ENCODE measurements at places on chromosomes 11 and 22.

GRCh38 chr11:103936059-103936458 is 100.4 kb upstream of the DDI1 start:
- no peak for DNase-seq

DNA sequence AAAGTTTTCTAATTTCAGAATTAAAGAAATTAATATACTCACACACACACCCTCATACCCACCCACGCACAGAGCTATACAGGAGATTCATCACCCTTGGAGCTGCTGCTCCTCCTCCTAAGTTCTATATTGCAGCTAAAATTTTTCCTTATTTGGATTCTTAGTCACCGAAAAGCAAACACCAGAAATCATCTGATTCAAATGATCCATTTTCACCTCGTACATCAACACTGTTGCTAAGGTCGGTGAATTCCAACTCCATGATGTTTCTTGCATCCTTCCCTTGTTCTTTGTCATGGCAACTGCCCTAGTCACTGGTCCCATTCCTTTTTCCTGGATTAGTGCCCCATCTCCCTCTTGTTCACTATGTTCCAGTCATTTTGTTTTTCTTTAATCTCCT is 286.2 kb downstream of the GRM5 start:
- no peak for DNase-seq

DNA sequence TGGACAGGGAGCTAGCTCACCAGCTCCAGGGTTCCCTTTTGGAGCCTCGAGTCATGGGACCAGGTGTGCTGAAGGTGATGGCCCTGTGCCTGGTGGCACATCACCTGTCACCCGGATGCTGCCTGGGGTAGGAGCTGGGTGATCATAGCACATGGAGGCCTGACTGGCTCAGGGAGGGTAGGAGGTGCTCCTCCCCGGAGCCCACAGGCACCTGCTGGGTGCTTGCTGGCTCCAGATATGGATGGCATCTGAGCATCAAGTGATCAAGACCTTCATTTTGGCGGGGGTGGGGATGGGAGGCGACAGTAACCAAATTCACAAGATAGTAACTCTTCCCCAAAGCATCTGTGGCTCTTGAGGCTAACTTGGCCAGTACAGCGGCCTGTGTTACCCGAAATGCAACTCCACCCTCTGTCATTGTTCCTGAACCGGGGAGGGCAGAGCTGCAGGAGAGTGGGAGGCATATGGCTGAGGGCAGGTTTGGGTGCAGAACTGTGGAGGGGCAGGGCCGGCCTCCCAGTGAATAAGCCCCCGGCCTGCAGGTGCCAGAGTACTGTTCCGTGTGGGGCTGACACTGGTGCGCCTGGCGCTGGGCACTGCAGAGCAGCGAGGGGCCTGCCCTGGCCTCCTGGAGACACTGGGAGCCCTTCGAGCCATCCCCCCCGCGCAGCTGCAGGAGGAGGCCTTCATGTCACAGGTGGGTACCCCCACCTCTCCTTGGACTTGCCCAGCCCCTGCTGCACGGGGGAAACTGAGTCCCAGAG is 4.7 kb downstream of the TBC1D10C start:
- no peak for DNase-seq

DNA sequence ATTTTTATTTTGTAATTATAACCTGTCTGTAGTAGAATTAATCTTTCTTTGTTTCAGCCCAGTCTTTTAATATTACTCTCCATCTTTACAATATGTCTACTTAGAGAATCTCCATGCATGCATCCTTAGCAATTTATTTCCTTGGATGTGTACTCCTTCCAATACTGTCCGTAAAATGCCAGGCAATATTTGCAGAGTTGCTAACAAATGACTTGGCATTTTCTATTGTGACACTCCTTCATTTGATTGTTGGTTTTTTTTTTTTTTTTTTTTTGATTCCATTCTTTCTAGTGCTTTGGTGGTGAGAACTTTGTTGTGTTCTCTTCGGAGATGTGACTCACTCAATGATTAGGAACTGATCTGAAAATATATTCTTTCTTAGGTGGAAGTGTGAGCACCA is 220.3 kb downstream of the CNTN5 start:
- no peak for DNase-seq

- DNase-seq: peak; percentile 16
Observed at GRCh38 chr11:62694455-62695167, 5.3 kb upstream of the LRRN4CL start.

DNA sequence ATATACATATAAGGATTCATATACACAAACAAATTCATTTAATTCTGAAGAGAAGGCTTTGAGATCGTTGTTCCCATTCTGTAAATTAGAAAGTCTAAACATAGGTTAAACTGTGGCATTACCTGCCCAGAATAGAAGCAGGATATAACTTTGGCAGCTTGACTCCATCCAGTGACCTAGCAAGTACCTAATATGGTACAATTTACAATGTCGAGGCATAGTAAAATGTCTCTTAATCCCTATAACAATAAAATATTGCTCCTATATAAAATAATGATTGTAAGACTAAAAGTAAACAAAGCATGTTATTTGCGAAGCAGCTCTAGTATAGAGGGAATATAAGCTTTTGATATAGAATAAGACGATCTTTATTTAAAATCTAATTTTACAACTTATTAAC is 756.0 kb downstream of the LUZP2 start:
- no peak for DNase-seq

DNA sequence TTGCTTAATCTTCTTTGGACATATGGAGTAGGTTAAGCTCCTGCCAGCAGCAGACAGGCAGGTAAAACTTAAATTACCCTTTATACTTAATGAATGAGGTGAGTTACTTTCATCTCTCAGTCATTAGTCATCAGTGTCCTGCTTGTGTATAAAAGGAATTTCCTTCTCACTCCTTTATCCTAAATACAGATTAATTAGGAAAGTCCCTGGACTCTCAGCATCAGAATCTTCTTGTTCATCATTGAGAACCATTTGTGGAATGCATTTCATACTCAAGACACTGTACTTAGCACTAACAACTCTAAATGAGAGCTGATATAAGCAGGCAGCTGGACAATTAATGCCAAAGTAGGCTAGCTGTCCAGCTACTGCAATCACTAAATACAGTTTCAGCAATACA is 630.4 kb downstream of the METTL15 start:
- no peak for DNase-seq

GRCh38 chr11:28223577-28223976 is 115.4 kb downstream of the METTL15 start:
- DNase-seq: no peak

- DNase-seq: no peak
Observed at GRCh38 chr22:18070556-18071306, 7.1 kb upstream of the PEX26 start.

DNA sequence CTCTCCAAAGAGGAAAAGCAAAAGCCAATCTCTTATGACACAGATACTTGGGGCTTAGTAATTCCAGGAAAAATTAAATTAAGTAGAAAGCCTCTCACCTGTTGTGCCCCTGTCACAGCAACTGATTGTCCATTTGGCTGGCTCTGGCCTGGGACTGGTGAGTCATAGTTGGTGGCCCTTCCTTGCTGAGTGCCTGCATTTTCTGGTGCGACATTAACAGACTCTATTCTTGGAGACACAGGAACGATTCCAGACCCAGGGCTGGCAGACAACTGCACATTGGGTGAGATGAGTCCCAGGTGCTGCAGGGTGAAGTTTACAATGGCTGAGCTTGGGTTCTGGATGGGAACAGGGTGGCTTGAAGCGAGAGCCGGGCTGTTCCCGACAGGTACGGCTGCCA is 15.6 kb downstream of the E2F8 start:
- DNase-seq: no peak

DNA sequence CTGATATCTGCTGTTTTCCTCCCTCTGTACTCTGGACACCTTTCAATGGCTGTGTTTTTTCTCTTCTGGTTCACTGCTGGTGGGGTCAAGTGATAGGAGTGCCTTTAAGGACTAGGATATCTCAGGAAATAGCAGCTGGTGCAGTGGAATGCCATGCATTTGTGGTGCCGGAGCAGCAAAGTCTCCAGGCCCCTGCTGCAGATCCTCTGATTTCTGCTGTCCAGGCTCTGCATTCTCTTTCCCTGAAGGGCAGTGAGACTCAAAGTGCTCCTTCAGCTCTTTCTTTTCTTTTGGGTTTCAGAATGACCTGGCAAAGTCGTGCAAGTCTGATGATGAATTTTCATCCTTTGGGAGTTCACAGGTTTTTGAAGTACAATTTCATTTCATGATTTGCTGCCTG is 774.3 kb downstream of the FAM181B start:
- no peak for DNase-seq

DNA sequence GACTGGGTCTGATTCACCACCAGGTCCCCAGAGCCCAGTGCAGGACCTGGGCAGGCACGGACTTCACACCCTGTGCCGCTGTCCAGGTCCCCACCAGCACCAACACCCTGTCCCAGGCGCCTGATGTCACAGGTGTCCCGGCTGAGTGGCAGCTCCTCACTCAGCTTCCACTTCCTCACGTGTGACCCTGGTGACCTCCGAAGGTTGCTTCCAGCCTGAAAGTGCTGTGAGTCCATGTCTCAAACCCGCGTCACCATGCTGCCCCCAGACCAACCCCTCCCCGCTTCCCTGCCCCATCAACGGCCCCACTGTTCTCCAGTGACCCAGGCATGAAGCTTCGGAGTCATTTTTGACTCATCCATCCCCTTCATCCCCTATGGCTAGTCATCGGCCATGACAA is 25.7 kb upstream of the PICK1 start:
- no peak for DNase-seq

DNA sequence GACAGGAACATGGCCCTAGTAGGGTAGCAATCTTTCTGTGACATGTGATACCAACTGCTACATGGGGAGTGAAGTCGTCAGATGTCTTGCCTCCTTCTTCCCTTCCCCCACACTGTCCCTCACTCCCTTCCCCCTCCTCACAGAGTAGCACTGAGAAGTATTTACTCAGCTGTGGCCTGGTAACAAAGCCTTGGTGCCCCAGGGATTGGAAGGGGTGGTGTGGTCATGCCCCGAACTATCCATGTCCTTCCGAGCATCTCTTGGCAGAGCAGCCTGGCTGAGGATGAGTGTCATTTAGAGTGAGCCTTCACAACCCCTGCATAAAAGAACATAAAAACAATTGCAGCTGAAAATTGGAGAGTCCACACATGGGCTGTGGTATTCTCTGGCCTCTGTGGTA is 46.1 kb downstream of the ARFGAP2 start:
- DNase-seq: no peak

DNA sequence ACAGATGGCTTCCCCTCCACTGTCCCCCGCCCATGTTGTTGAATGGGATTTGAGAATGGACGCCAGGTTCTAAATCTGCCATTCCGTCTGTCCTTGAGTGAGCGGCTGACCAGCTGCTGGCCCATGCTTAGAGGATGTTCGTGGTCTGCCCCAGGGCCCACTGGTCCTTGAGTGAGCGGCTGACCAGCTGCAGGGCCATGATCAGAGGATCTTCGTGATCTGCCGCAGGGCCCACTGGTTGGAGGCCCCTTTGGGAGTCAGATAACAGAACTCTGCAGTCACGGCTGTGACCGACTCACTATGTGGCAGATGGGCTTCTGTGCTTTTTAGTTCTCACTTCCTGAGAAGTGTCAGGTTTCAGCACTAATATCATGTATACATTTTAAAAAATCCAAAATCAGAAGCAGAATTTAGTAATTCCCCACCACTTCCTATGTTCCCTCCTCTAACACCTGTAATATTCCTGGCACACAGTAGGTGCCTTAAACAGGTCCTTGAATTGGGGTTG is 54.1 kb downstream of the MICAL3 start:
- DNase-seq: peak; percentile 54

DNA sequence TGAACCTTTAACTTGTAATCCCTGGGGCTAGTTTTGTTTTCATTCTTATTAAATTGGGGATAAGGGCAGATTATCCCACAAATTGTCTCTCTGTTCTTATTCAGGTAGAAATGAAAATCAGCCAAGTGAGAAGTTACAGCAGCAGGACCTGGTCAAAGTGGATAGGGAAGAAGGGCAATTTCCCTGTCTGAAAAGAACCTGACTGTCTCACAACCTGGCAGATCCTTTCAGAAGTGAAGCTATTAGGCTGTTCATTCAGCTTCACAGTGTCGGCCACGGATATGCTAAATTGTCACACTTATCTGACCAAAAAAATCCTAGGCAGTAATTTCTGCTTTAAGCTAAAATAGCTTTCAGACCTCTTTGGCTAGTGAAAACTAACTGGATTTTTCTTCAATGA is 712.6 kb upstream of the ANO5 start:
- DNase-seq: no peak

DNA sequence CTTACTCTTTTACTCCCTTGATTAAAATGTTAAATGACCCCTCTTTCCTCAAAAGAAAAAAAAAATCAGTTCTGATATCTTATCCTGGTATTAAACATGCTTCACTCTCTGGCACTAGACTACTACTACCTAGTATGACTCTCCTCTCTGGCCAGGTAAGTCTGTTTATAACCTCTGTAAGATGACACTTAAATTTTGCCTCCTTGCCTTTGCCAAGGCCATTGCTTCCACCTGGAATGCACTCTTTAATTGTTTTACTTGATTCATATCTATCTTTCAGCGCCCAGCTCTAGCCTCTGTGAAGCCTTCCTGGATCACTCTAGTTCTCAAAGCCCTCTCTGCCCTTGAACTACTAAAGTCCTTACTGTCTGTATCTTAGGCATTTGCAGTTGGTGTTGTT is 170.4 kb downstream of the ETS1 start:
- DNase-seq: no peak

DNA sequence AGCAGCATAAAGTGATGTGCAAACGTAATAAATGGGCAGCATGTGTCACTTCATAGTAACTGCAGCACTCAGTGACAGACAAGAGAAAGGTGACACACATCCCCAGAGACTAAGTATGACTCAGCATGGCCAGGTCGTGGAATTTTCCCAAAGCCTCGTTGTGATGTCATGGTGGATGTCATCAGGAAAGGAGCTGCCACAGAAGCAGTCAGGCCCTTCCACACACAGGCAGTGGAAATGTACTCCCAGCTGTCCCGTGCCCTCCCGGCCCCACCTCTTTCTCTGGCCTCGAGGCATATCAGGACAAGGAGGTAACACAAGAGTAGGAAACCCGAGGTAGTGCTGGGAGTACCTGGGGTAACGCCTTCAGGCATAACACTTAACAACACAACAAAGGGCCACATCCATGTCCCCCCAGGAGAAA is 8.1 kb downstream of the PC start:
- DNase-seq: no peak

DNA sequence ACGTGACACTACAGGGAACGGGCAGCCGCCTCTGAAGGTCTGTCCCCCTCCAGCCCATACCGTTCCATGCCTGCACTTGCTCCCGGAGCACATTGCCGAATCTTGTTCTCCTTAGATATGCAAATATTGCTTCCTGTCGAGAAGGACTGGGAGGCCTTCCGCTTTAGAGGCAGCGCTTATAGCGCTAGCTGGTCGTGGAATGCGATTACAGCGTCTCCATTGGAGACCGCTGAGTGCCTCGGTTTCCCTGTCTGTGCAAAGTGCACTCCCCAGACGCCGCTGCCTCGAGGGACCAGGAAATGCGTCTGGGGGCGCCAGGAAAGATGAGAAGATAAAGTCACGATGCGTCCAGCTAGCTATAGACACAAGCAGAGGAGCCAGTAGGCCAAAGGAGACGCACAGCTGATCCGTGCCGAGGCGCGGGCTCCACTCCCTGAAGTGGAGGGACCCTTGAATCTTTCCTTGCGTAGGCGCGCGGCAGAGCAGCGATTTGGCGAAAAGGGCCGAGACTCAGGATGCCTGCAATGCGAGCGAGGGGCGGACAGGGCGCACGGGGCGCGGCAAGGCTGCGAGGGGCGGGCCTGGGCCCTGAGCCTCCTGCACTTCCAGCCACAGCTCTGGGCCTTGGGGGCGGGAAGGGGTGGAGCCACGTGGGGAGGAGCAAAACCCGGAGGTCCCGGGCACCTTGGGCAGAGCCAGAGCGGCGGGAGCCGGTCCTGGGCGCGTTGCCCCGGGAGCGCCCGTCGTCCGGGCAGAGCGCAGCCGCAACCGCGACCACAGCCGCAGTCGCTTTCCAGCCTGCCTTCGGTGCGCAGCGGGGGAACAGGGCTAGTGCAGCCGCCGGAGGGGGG is at the start of gene RASSF10:
Gene RASSF10 (plus strand): TSS at position 692 of the 851 bp plus-strand sequence. CDS start 261 bp downstream, outside the sequence.
- DNase-seq: peak; percentile 8

All from NCI-H1694 treated with DMSO at 0.1 percent for 48 hours (cell line).